Bone marrow (tissue), 2 donors: ENCODE measurements at places on chromosomes 3 and 15.

GRCh38 chr3:98977520-98977919, 76.0 kb upstream of the DCBLD2 start:
- DNase-seq: no peak

DNA sequence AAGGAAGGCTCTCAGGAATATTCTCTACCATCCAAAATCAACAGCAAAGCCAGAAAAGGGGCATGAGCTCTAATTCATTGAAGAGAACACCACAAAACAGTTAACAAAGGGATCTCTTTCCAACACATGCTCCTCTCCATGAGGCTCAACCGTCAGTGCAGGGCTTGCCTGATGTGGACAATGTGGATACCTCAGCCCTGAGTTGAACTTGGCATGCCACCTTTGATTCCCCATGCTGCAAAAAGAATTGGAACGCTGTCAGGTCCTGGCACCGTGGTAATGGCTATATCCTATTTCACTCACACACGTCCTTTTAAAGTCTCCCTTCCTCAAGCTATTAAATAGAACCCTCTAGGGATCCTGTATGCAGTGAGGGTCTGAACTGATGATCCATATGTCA, 30.7 kb upstream of the IP6K2 start:
- no peak for DNase-seq

DNA sequence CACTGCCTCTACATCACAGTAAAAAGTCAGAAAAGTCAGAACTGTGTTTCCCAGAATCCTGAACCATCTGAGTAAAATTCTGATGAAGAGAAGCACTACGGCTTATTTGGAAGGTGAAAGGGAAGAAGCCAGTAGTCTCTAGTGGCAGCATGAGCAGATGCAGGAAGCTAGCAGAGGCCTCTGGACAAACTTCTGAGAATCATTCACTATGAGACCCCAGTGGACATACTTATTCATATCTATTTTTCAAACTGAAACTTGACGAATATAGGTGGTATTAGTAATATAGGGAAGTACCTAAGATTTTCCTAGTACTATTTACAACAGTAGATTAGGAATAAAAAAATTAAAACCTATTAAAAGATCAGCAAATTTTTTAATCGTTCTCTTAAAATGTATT, 272.8 kb upstream of the TTC14 start:
- no peak for DNase-seq

DNA sequence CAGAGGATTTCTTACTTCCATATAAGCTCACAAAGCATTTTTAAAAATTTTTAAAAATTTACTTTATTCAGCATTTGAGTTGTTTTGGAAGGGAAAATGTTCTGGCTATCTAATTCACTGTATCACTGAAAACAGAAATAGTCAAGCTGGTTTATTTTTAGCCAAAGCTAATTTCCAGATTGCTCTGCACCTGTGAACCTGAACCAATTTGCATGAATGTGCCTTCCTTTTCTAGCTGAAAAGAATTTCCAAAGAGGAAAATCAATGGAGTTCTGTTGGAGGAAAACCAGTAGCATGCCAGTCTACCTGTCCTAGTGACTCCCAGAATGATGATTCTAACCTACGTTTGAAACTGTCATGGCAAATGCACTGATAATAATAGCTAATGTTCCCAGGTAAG, 134.2 kb upstream of the LIPC start:
- no peak for DNase-seq

- DNase-seq: no peak
These were observed 144.0 kb downstream of the CLSTN2 start for GRCh38 chr3:140078940-140079339.

DNA sequence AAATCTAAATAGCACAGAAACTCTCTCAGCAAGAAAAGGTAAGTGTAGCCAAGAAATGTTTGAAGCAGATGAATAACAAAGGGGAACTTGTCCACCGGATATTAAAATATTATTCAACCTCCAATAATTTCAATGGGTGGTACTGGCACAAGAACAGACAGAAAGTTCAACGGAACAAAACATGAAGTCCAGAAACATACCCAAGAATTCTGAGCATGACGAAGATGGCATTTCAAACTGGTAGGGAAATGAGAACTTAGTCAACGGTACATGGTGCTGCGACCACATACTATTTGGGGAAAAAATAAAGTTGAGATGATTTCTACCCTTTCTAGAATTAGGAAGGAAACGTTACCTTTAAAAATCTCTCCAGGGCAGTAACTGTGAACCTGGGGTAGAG, 5.5 kb downstream of the CHSY1 start:
- DNase-seq: no peak

DNA sequence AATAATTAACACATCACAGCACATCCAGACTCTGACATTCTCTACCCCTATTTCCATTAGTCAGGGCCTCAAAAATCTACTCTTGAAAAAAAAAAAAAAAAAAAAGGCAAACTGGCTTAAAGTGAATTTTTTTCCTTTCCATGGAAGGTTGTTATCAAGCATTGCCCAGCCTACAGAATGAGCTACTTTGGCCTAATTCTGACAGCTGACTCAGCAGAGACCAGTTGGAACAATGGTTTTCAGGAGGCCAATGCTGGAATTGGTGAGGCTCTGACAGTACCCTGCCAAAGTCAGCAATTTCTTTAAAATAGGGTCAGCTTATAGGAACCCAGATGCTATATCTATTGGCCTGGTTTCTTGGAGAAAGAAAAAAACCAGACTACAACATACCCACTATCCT, 454.7 kb downstream of the MAGI1 start:
- DNase-seq: no peak

- no peak for DNase-seq
These were observed at the start of gene GADL1 for GRCh38 chr3:30894521-30895251. GADL1 (minus strand) TSS chr3:30894661; CDS start chr3:30894614, 47 bp downstream.

- no peak for DNase-seq
These were observed 249.9 kb upstream of the LRTM1 start for GRCh38 chr3:55177749-55178148.

DNA sequence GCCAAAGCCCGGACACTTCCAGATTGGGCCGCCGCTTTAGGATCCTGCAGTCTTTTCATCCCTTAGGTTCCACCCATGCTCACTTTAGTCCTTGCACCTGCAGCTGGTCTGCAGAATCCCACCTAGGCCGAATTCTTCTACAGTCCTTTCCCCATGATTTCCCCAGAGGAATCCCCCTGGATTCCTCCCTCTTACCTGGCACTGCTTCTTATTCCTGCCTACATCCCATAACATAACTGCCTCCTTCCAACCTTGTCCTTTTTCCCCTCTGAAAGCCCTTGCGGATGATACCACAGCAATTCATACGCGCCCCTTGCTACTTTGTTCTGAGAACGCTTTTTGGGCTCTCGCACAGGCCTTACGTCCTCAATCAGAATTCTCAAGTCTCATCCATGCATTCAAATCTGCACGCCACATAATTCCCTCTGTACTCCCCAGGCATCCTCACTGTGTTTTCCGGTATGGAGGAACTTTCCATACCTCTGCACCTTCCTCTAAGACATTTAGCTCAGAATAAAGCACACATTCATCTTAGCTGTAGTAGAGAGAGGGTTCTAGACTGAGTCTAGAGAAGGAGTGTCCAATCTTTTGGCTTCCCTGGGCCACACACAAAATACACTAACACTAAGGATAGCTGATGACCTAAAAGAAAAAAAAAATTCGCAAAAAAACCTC, 619 bp downstream of the EIF2AK4 start:
- DNase-seq: no peak

DNA sequence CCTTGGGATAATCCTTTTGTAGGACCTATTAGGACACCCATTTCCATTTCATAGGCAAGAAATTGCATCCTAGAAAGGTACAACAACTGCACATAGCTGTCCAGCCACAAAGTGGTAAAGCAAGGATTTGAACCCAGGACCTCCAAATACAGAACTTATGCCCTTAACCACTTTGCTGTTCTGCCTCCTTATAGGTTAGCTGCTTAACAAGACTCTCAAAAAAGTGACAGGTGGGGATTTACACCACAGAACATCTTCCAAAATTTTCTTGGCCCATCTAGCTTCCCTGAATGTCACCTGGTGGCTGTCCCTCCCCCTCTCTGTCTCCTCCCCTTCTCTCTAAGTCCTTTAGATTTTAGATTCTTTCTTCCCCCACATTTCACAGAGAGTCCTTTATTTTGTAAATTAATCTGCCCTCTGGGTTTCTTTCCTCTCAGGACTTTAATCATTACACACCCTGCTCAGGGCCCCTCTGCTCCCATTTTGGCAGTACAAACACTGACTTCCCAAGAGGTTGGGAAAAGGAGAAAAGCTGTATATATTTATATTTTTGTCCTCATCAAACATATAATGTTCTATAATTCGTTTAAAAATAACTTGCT, 120.6 kb downstream of the CPNE4 start:
- no peak for DNase-seq

GRCh38 chr15:84398763-84399701, 163.5 kb downstream of the GOLGA6L4 start:
- no peak for DNase-seq

- no peak for DNase-seq
These were observed 17.7 kb downstream of the ATG7 start for GRCh38 chr3:11289864-11290263.

DNA sequence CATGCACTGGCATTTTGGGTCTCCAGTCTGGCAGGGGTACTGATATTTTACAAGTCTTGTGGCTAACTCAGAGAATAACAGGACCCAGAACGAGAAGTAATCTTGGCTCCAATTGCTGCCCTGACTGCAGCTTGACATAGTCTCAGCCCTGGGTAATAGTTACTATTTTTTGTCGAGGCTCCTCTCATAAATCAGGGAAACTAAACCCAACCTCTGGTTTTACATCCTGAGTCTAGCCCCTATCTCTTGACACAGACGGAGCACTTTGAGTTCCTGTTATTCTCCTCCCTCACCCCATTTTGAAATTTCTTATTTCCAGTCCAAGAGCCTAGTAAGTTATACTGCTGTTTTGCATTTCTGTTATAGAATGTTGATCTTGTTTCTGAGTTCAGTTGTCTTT, 276.1 kb upstream of the GOLIM4 start:
- DNase-seq: peak; percentile 73

GRCh38 chr3:182843478-182843877, 50.2 kb downstream of the ATP11B start:
- DNase-seq: no peak

DNA sequence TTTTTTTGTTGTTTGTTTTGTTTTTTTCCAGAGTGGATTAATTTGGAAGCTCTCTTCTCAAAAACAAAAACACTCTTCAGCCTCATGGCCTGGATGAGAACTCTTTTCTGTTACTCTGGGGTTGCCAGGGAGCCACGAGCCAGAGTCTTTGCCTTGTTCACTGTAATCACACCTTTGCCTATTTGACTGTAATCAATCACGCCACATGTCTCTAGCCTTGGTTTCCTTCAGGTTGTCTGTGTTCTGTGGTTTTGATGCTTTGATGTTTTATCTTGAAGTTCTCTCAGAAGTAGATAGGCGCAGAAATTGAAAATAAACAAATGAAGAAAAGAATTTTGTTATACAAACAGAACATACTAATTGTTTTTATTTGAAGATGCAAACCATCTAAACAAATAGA, 62.3 kb upstream of the IGF1R start:
- no peak for DNase-seq

DNA sequence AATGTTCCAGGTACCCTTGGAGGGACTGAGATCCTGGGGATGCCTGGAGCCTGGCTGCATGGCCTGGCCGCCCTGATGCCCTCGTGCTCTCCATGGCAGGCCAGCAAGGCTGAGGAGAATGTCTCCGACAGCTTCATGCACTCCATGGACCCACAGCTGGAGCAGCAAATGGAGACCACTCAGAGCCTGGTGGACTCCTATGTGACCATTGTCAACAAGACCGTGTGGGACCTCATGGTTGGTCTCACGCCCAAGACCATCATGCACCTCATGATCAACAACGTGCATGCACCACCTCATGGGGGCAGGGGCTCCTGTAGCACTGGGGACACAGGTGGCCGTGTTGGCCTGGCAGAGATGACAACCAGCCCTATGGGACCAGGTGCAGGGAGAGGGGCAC, 19.7 kb downstream of the GOLGA6A start:
- no peak for DNase-seq

- no peak for DNase-seq
These were observed 36.8 kb upstream of the KLHL25 start for GRCh38 chr15:85831415-85832113.

GRCh38 chr15:71581398-71581930, 228.9 kb upstream of the NR2E3 start:
- no peak for DNase-seq

DNA sequence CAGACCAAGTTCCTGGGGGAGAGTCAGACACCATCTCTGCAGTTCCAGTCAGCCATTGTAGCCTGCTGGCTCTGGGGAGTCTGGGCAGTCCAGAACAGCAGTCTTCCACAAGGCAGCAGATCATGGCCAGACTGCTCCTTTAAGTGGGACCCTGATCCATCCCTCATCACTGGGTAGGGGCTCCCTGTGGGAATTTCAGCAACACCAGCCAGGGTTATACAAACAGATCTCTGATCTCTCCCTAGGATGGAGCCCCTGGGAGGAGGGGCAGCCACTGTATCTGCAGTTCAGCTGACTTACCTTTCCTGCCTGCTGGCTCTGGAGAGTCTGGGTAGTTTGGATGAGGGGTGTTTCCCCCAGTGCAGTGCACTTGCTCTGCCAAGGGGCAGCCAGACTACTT, 42.1 kb upstream of the UNC13C start:
- DNase-seq: no peak

DNA sequence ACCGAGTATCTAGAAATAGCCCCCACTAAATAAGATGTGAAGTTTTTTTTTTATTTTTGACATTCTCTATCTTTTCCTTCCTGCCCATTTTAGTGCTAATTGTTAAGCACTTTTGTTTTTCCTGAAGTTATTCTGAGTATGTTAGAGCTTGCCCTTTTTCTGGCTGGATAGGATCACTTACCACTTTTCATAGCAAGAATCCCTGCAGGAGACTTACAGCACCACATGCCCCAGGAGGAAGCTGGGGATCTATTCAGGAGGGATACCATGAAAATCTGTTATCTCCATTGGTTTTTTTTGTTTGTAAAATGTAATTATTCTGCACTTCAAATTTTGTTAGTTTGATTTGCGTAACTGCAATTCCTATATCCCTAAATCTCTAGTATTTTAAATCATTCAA, 968.4 kb downstream of the ZPLD1 start:
- no peak for DNase-seq

DNA sequence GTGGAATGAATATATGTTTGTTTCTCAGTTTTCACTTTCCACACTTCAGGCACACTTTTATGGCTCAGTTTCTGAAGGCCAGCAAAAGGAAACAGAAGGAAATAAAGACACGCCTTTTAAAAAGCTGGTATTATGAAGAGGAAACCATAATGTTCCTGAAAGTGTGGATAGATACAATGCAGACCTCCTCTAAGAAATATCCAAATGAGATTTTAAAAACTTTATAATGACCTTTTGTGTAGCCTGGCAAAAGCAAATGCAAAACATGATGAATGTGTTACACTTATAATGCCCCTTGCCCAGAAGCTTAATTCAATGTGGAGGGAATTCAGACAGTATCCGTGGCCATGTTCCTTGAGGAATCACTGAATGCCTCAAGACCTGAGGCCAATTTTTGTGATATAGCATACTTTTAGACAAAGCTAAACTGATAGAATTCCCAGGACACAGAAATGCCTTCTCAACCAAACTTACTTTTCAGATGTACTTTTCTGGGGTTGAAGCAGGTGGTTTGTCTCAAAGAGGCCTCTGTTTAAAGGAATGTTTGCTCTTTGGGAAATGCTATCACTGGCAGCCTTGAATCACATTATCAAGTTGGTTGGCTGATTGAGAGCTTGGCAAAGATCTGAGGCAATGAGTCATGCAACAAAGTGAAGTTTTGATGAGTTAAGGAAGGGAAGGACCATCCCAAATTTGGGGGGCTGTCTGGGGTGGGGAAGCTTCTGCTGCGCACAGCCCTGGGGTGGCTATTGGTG, 77.1 kb upstream of the CACNA2D3 start:
- DNase-seq: no peak

GRCh38 chr3:169288553-169288952, 375.0 kb downstream of the MECOM start:
- no peak for DNase-seq

- no peak for DNase-seq
These were observed 84.1 kb downstream of the WNT5A start for GRCh38 chr3:55402886-55403609.
